B cell (primary cell): ENCODE measurements at places on chromosomes 7 and 10.

DNA sequence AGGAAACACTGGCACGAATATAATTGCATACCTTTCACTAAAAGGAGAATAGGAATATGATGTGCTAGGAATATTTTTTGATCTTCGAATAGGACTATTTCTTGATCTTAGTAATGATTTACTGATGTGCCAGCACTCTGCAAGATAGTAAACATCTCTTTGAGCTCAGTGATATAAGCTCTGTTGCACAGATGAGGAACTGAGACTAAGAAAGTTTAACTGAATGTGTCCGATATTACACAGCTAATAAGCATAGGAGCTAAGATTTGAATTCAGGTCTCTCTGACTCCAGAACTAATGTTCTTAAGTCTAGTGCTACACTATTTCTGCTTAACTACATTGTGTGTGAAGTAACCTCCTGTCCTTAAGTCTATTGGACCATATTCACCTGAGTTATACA, 98.4 kb upstream of the PTPRZ1 start:
- H3K27ac ChIP-seq: no peak overlapping the region
- no peaks in the 10 kb centered on the region for H3K36me3 ChIP-seq
- H3K27me3 ChIP-seq: no peaks in the 10 kb centered on the region

DNA sequence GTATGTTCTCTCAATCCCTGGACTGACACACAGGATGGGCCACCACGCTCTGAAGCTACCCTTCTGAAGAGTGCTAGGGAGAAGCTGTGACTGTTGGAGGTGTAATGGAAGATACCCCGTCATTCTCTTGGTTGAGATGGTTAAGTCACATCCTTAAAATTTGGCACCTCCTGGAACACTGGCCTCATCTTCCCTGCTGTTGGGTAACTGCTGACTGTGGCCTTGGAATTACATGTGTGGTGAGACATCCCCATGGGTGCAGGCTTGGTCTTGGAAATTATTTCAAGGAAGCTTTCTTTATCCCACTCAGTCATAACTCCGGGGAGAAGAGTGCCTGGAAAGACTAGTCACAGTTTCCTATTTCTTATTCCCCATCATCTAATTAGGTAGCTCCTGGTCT, 62.0 kb downstream of the LRMDA start:
- DNase-seq: no peak
- H3K36me3 ChIP-seq: no peaks in the 10 kb centered on the region
- H3K4me3 ChIP-seq: no peak overlapping the region
- H3K27ac ChIP-seq: no peak overlapping the region

GRCh38 chr7:103447073-103447960, 1.3 kb upstream of the SLC26A5 start:
- no peak overlapping the region for H3K4me3 ChIP-seq
- peaks cover 12% of the 10 kb centered on the region for H3K4me1 ChIP-seq

DNA sequence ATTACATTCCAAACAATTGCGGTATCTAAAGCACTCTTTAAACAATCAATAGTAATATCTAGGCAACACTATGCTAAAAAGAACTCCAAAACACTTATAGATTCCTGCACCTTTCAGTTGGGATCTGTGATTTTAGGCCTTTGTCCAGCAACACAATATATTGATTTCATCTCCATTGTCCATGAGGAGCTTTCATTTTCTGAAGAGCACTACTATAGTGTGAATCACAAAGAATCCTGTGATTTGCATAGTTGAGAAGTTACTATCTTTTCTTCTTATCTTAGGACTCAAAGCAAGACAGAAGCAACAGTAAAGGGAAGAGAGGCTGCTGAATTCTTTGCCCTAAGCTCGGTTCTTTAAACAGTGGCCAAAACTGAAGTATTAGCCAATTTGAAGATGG, 846.8 kb downstream of the IPMK start:
- no peaks in the 10 kb centered on the region for H3K36me3 ChIP-seq
- no peaks in the 10 kb centered on the region for H3K4me1 ChIP-seq
- H3K4me3 ChIP-seq: no peak overlapping the region
- H3K27ac ChIP-seq: no peak overlapping the region

GRCh38 chr10:83343676-83344075, 795.6 kb upstream of the GHITM start:
- no peak overlapping the region for H3K27ac ChIP-seq
- no peak for DNase-seq
- H3K27me3 ChIP-seq: no peaks in the 10 kb centered on the region
- no peaks in the 10 kb centered on the region for H3K4me1 ChIP-seq

DNA sequence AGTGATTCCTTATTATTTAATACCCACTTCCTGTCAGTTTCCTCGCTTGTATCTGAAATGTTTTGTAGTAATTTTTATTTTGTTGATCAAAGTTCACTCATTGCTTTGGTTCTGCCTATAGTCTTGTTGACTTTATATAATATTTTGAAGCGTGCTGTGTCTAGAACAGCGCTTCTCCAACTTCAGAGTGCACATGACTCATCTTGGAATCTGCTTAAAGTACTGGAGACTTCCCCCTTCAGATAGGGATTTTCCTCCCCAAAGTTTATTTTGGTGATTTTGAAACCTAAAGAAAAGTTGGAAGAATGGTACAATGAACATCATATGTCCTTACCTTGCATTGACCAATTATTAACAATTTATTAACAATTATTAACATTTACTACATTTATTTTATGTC, 5.8 kb downstream of the COMTD1 start:
- H3K36me3 ChIP-seq: peaks cover 53% of the 10 kb centered on the region
- H3K4me1 ChIP-seq: peaks cover 4% of the 10 kb centered on the region
- DNase-seq: no peak
- H3K4me3 ChIP-seq: no peak overlapping the region
- H3K27me3 ChIP-seq: no peaks in the 10 kb centered on the region
